ENCODE measurements at places on chromosomes 12 and 14. TPM values are rescaled to one million over a fixed set of nuclear protein-coding genes. Genes with fewer than 3 reads are reported as not detected.

GYS2 gene
- not detected for total RNA-seq

BBOF1 gene
- 8.4 TPM for total RNA-seq

WDHD1 gene
- total RNA-seq, result 15.5 TPM

ACSS3 gene
- total RNA-seq, result 23.4 TPM

POLE2 gene
- total RNA-seq, result 8.3 TPM

RAB5B gene
- 99.3 TPM for total RNA-seq

POU6F1 gene
- 12.8 TPM for total RNA-seq

CCDC177 gene
- 0.24 TPM for total RNA-seq

SIRT4 gene
- total RNA-seq, result 4.6 TPM

IFNG-AS1 gene
- not detected for total RNA-seq

FOXG1 gene
- total RNA-seq, result not detected

CLEC12A gene
- total RNA-seq, result not detected

RAD51AP1 gene
- total RNA-seq, result 16.3 TPM

SIX1 gene
- 0.16 TPM for total RNA-seq

SERPINA12 gene
- total RNA-seq, result not detected

PPTC7 gene
- total RNA-seq, result 14.2 TPM

MCRS1 gene
- total RNA-seq, result 65.6 TPM

LRP1-AS gene
- not detected for total RNA-seq

NDRG2 gene
- total RNA-seq, result 104 TPM

ATL1 gene
- 1.5 TPM for total RNA-seq

FAM161B gene
- 4.3 TPM for total RNA-seq

PTCSC3 gene
- not detected for total RNA-seq

MSRB3 gene
- total RNA-seq, result 20.4 TPM

KRT77 gene
- not detected for total RNA-seq

HELB gene
- 10.8 TPM for total RNA-seq

TMEM132C gene
- 26.0 TPM for total RNA-seq

IPO8 gene
- 33.1 TPM for total RNA-seq

FGFR1OP2 gene
- 56.9 TPM for total RNA-seq

CAPS2 gene
- 19.7 TPM for total RNA-seq

RASSF3 gene
- total RNA-seq, result 18.8 TPM

RAB15 gene
- 25.0 TPM for total RNA-seq

USP44 gene
- 0.25 TPM for total RNA-seq

ACVRL1 gene
- not detected for total RNA-seq

WNT1 gene
- total RNA-seq, result not detected

LAG3 gene
- total RNA-seq, result 3.8 TPM

CYP46A1 gene
- total RNA-seq, result 1.9 TPM

PLBD1 gene
- 41.3 TPM for total RNA-seq

KRT86 gene
- not detected for total RNA-seq

YLPM1 gene
- total RNA-seq, result 125 TPM

MIP gene
- total RNA-seq, result not detected

Measured in mesothelial cell of epicardium (in vitro differentiated cells).